ENCODE measurements at places on chromosomes 7 and 10.

GRCh38 chr7:13031468-13031867 is 344.0 kb downstream of the ARL4A start:
- DNase-seq, result no peak

DNA sequence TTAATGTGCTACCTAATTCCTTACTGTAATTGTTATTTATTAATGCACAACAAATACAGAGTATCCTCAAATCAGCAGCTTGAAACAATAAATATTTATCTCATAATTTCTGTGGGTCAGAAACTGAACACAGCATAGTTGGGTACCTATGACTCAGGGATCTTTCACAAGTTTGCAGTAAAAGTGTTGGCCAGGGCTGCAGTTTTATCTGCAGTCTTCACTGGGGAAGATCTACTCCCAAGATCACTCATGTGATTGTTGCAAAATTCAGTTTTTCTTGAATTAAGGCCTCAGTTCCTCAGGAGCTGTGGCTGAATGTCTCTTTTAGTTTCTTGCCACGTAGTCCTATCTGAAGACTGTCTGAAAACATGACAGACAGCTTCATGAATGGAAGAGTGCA is 237.8 kb downstream of the ZWINT start:
- DNase-seq, result no peak

GRCh38 chr7:128060018-128060417 is 28.8 kb upstream of the LRRC4 start:
- no peak for DNase-seq

DNA sequence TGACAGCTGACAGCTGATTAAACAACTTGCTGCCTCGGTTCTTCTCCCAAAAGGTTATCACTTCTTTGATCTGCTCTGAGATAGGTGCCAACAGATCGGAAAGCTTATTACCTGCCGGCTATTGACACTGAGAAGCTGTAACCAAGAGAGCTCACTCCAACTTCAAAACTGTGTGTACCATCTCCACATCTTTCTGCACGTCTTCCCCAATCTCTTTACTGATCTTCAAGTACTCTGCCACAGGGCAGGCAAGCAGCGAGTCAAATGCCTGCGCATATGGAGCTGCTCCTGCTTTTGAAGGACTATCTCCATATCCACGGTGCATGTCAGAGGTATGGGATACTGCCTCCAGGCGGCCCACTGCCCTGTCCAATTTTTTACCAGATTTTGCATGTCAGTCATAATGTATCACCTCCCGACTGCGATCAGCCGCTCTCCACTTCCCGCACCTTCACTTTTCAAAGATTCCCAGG is 352 bp upstream of the ZNF485 start:
- DNase-seq, result peak; percentile 15

DNA sequence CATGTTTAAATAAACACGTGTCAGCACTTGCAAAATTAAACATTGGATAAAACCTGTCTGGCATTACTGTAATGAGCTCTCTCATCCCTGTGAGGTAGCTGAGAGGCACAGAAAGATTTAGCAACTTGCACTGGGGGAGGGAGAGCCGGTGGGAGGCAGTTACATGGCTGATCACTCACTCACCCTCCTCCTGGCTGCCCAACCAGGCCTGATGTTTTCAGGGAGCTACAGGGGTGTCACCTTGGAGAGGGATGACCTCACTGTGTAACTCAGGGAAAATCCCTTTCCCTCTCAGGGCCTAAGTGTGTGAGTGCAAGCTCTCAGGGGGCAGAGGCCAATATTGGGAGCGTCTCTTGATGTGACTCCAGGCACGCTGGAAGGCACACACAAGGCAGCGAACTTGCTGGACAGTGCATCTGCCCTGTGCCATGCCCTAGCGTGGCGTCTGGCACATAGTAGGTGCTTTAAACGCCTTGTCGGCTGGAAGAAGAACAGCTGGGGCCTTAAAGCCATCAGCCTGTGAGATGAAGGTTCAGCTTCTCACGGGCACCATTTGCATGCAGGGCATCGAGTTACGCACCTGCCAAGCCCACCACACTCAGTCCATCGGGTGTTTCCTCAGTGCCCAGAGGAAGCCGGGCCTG is 51.1 kb downstream of the ELFN1 start:
- DNase-seq, result peak; percentile 15

GRCh38 chr10:110151971-110152370 is 55.4 kb upstream of the MXI1 start:
- no peak for DNase-seq
